Activated CD8-positive, alpha-beta T cell treated with anti-CD3 and anti-CD28 coated beads for 36 hours (primary cell): ENCODE measurements at places on chromosomes 13 and 19. TPM values are rescaled to one million over a fixed set of nuclear protein-coding genes. Genes with fewer than 3 reads are reported as not detected.

GIPC1 gene
- total RNA-seq = 17.3 TPM

ZNF490 gene
- total RNA-seq = 9.3 TPM

DHDH gene
- 2.8 TPM for total RNA-seq

LRRC4B gene
- not detected for total RNA-seq

KLK8 gene
- not detected for total RNA-seq

DNA sequence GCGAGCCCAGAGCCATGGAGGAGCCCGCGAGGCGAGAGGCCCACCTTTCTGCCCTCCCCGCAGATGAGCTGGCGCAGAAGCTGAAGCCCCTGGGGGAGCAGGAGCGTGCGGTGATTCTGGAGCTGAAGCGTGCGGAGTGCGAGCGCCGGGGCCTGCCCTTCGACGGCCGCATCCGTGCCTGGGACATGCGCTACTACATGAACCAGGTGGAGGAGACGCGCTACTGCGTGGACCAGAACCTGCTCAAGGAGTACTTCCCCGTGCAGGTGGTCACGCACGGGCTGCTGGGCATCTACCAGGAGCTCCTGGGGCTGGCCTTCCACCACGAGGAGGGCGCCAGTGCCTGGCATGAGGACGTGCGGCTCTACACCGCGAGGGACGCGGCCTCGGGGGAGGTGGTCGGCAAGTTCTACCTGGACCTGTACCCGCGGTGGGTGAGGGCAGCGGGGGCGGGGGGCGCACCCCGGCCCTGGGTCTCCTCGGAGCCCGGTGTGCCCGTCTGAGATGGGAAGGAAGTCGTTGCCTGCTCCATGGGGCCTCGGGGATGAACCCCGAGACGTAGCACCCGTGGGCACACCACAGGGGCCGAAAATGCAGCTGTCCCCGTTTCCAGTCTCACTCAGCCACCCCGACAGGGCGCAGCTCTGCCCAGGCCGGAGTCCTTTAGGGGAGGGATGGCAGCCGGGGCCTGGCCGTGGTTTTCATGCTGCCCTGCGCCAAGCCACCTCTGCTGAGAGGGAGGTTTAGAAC is 12.1 kb upstream of the ZNF554 start:
- no peaks in the 10 kb centered on the region for H3K27me3 ChIP-seq
- DNase-seq = no peak
- H3K36me3 ChIP-seq = peaks cover 20% of the 10 kb centered on the region
- no peak overlapping the region for H3K27ac ChIP-seq

DNA sequence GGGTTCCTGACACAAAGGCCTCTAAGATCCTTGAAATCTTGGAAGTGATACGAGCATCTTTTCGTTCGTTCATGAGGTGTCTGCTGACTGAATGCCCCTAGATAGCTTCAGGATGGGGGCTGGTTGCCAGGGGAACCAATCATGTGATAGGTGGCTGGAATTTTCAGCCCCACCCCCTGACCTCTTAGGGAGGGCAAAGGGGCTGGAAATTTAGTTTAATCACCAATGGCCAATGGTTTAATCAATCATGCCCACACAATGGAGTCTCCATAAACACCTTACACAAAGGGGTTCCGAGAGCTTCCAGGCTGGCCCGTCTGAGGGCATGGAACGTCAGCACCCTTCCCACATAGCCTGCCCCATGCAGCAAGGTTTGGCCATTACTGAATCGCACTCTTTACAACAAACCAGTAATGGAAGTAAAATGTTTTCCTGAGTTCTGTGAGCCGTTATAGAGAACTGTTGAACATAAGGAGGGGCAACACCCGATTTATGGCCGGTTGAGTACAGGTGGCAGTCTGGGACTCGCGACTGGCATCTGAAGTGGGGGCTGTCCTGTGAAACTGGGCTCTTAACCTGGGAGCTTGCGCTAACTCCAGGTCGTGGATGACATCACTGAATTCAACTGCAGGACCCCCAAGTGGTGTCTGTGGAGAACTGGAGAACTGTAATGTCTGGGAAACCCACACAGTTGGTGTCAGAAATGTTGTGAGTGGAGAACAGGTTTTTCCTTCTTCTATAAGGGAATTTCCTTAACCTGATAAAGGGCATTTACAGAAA is 25.6 kb downstream of the MLLT1 start:
- DNase-seq = no peak
- H3K27me3 ChIP-seq = no peaks in the 10 kb centered on the region
- no peak overlapping the region for H3K27ac ChIP-seq
- peaks cover 36% of the 10 kb centered on the region for H3K4me1 ChIP-seq

DNA sequence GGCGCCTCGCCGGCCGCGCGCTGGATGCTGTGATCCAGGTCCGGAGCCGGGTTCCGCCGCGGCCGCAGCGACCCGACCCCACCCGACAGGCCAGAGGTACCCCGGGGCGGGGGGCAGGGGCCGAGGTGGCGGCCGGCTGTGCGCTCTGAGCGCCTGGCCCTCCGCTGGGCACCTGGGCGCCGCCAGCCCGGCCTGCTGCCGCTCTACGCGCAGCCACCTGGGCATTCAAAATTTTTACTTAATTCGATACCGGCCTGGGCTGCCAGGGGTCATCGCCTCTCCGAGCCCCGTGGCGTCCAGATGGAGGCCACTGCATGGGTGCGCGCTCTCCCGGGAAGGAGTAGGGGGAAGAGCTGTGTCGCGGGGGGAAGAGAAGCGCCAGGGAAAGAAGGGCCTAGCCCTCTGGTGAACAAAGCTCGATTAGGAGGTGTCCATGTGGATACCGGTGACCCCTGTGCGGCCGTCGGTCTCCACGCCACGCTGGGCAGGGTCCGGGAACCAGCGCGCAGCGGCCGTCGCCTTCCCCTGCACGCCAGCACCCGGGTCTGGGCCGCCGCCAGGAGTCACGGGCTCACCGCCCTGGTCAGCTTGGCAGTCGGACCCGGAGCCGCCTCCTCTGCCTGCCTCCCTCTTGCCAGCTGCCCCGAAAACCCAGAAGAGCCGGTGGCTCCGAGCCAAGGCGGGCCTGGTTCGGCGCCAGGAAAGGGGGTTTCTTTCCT is 666 bp downstream of the BIVM start:
- peak overlapping the region; percentile 92 for H3K4me3 ChIP-seq
- peaks cover 8% of the 10 kb centered on the region for H3K27me3 ChIP-seq
- H3K27ac ChIP-seq = peak overlapping the region; percentile 81

- H3K27me3 ChIP-seq = peaks cover 1% of the 10 kb centered on the region
- H3K4me1 ChIP-seq = no peaks in the 10 kb centered on the region
- no peak overlapping the region for H3K4me3 ChIP-seq
- H3K36me3 ChIP-seq = no peaks in the 10 kb centered on the region
- H3K27ac ChIP-seq = no peak overlapping the region
These were observed 13.0 kb downstream of the ZNF536 start for GRCh38 chr19:30385174-30385573.

DNA sequence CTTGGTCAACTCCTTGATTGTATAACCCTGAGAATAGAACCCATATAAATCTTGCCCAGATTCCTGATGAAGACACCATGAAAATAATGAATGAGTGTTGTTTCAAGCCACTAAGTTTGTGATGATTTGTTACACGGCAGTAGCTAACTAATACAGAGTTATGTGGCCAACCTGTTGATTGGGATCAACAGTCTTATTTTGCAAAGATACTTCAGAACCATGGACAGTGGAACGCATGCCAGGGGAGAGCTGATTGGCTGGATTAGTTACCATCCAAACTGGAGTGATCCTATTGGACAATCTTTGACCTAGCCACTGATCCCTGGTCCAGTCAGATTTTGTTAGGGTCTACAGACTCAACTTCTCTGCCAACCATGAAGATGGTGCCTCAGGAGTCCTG is 26.6 kb downstream of the CD70 start:
- no peaks in the 10 kb centered on the region for H3K4me1 ChIP-seq
- H3K27me3 ChIP-seq = peaks cover 15% of the 10 kb centered on the region
- no peak overlapping the region for H3K4me3 ChIP-seq
- peak; percentile 13 for DNase-seq
- no peaks in the 10 kb centered on the region for H3K36me3 ChIP-seq
- no peak overlapping the region for H3K27ac ChIP-seq

GRCh38 chr19:43638214-43638994 is 1.2 kb downstream of the CADM4 start:
- DNase-seq = no peak
- peak overlapping the region; percentile 65 for H3K4me3 ChIP-seq
- H3K27me3 ChIP-seq = peaks cover 32% of the 10 kb centered on the region
- H3K36me3 ChIP-seq = no peaks in the 10 kb centered on the region

- no peaks in the 10 kb centered on the region for H3K36me3 ChIP-seq
- DNase-seq = peak; percentile 87
- H3K27ac ChIP-seq = peak overlapping the region; percentile 67
- no peak overlapping the region for H3K4me3 ChIP-seq
These were observed 158.2 kb downstream of the NALCN start for GRCh38 chr13:101258071-101258470.

- peak; percentile 35 for DNase-seq
- no peaks in the 10 kb centered on the region for H3K36me3 ChIP-seq
- no peaks in the 10 kb centered on the region for H3K27me3 ChIP-seq
- no peak overlapping the region for H3K27ac ChIP-seq
These were observed 4.4 kb downstream of the CCDC61 start for GRCh38 chr19:45999653-46000121.

DNA sequence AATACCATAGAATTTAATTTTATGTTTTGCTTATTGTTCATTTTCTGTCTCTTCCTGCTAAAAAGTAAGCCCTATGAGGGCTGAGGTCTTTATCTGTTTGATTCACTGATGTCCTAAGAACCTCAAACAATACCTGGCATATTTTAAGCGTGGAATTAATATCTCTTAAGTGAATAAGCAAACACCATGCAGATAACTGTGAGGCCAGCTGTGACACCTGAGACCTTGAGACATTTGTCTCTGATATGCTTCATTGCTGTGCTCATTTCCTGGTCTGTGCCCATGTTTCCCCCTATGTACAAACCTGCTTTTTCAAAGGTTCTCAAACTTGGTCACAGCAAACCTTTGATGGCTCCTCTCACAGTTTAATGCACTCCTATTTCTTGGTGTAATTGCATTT is 254.6 kb downstream of the COG6 start:
- H3K27ac ChIP-seq = no peak overlapping the region
- H3K27me3 ChIP-seq = peaks cover 1% of the 10 kb centered on the region
- no peak for DNase-seq
- no peaks in the 10 kb centered on the region for H3K36me3 ChIP-seq

DNA sequence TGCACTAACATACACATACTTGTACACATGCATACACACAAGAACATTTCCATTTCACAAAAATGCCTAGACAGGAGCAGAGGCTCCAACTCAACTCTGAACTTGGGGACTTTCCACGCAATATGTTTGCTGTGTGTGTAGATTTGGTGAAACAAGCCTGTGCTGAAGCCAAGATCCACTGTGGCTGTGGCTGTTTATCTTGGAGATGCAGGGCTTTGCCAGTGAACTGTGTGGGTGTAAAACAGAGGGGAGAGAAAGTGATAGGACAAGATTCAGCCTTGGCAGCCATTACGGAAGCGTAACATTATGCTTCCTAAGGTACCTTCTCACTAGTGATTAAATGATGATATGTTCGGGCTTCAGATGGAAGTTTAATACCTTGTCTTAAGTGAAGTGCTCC is 73.2 kb upstream of the MBNL2 start:
- no peak overlapping the region for H3K27ac ChIP-seq
- no peaks in the 10 kb centered on the region for H3K36me3 ChIP-seq
- no peaks in the 10 kb centered on the region for H3K4me1 ChIP-seq
- peaks cover 5% of the 10 kb centered on the region for H3K27me3 ChIP-seq

- H3K27me3 ChIP-seq = peaks cover 1% of the 10 kb centered on the region
- no peak overlapping the region for H3K27ac ChIP-seq
- no peaks in the 10 kb centered on the region for H3K36me3 ChIP-seq
- H3K4me1 ChIP-seq = peaks cover 11% of the 10 kb centered on the region
- no peak for DNase-seq
- H3K4me3 ChIP-seq = no peak overlapping the region
These were observed 265.7 kb downstream of the DLEU7 start for GRCh38 chr13:50577806-50578205.

DNA sequence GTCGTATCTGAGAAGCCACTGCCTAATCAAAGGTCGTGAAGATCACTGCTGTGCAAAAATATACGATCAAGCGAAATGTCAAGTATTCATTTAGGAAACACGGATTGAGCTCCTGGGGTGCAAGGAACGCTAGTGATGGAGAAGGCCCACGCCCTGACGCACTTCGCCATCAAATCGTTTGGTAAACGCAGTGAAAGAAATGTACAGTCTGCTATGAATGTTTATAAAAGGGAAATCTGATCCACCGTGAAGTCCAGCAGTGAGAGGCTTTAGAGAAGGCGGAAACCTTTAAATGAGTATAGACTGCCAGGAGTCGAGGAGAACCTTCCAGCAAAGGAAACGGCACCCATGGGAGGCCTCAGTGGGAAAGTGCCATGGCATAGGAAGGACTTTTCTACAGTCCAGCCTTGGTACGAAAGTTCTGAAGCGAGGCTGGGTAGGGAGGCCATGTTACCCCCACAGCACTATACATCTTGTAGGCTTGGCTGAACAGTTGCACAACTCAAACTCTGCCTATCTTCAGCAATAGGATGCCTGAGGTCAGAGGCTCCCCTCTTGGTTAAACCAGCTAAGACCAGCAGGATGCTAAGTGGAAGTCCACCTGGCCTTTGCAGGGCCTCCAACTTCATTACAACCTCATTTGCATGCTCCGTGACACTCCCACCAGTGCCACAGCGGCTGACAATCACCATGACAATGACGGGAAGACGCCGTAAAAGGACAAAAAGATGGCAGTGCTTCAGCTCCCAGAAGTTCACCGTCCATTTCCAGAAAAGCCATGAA is 20.4 kb downstream of the PCID2 start:
- no peak for DNase-seq
- peaks cover 38% of the 10 kb centered on the region for H3K4me1 ChIP-seq
- H3K4me3 ChIP-seq = no peak overlapping the region
- H3K36me3 ChIP-seq = peaks cover 59% of the 10 kb centered on the region
- no peaks in the 10 kb centered on the region for H3K27me3 ChIP-seq

GRCh38 chr19:1232652-1233072 is 5.1 kb downstream of the CBARP start:
- no peak overlapping the region for H3K4me3 ChIP-seq
- H3K27me3 ChIP-seq = no peaks in the 10 kb centered on the region
- no peaks in the 10 kb centered on the region for H3K4me1 ChIP-seq
- H3K27ac ChIP-seq = no peak overlapping the region
- no peak for DNase-seq

DNA sequence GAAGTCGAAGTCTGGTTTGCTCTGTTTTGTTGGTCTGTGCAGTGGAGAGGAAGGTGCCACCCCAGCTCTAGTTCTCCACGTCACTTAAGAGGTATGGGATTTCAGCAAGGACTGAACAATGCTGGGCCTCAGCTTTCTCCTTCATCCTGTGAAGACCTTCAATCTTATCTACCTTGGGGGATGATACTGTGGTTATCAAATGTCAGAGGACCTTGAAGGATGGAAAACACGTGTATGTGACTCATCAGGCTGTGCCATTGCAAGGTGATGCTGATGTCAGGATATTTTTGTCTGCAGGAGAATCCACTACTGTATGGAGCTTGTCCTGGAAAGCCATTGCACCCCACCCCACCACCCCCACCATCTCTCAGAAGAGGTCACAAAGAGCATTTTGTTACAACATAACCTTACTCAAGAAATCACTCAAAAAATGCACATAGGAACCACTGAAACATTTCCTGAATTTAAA is 81.4 kb upstream of the UQCRFS1 start:
- H3K27ac ChIP-seq = no peak overlapping the region
- H3K4me1 ChIP-seq = peaks cover 4% of the 10 kb centered on the region
- no peak for DNase-seq
- H3K27me3 ChIP-seq = no peaks in the 10 kb centered on the region

- H3K36me3 ChIP-seq = no peaks in the 10 kb centered on the region
- DNase-seq = no peak
- no peak overlapping the region for H3K4me3 ChIP-seq
- no peaks in the 10 kb centered on the region for H3K4me1 ChIP-seq
- no peak overlapping the region for H3K27ac ChIP-seq
- peaks cover 7% of the 10 kb centered on the region for H3K27me3 ChIP-seq
These were observed 210.7 kb upstream of the EDNRB start for GRCh38 chr13:78129359-78129758.
